Amniotic stem cell (primary cell): ENCODE measurements at places on chromosomes 6 and 20.

GRCh38 chr6:157861814-157862213 is 38.8 kb downstream of the SNX9 start:
- DNase-seq: no peak

- DNase-seq: no peak
Observed at GRCh38 chr20:17444091-17444490, 87.1 kb downstream of the BFSP1 start.

GRCh38 chr6:47759364-47759763 is 22.5 kb upstream of the OPN5 start:
- DNase-seq: no peak

GRCh38 chr6:71289039-71289801 is 609 bp downstream of the OGFRL1 start:
- no peak for DNase-seq

- no peak for DNase-seq
Observed at GRCh38 chr6:16648003-16648402, 113.3 kb downstream of the ATXN1 start.

DNA sequence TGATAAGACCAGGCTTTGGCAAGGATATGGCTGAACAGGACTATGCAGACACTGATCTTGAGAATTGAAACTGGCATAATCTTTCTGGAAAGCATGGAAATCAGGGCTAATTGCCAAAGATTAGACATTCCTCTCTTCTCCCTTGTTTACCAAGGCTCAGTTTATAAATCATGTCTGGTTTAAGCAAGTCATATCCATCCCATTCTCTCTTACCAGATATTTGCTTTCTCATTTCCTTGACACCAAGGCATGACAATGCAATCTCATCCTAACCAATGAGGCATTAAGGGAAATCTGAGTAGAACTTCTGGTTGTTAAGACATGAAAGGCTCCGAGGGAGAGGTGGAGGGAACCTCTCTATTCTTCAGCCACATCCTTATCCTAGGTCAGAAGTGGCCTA is 110.3 kb upstream of the CEP85L start:
- no peak for DNase-seq

- DNase-seq: no peak
Observed at GRCh38 chr6:130717657-130718056, 109.5 kb upstream of the SMLR1 start.

DNA sequence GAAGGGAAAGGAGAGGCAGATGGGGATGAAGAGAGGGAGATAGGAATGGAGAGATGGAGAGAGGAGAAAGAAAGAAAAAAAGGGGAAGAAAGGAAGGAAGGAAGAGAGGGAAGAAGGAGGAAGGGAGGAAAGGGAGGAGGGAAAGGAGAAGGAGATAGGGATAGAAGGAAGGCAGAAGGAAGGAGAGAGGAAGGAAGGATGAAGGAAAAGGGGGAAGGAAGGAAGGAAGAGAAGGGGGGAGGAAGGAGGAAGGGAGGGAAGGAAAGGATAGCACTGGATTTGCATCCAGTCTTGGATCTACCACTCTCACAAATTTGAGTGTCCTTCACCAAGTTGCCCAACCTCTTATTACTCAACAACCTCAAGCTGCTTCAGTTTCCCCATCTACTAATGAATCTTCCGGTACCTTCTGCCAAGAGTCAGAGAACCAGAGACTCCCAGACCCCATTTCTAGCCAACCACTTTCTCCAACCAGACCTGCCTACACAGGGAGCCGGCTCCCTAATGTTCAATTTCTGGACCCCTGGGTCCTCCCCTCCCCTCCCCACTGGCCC is 79.7 kb upstream of the FOXP4 start:
- DNase-seq: no peak

- peak; percentile 14 for DNase-seq
Observed at GRCh38 chr6:79466207-79466834, 70.9 kb downstream of the LCA5 start.

DNA sequence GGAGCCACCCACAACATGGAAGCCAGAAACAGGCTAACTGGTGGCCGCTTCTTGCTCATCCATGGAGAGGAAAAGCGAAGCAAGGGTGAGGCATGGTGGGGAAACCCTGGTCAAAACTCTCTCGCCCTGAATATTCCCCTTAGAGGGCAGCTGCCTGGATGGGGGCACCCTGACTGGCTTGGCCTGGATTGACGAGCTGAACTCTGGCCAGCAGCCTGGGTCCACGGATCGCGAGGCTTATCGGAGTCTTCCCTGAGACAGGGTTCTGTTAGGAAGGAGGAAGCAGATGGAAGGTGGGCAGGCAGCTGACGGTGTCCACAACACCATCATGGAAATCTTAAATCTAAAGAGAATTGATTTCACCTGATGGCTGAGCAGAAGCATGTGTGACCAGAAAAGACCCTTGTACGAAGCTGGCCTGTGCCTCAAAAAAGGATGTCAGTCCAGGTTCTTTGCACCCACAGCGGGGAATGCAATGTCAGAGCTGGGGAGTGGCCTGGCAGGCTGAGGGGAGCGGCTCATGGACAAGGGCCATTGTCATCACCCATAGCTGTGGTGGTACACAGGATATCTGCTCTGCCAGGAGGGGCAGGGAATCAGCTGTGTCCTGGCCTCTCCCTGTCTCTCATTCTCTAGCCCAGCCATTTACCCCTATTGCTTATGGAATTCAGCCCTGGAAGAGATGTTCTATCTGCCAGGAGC is 109.4 kb upstream of the SNX9 start:
- DNase-seq: no peak

DNA sequence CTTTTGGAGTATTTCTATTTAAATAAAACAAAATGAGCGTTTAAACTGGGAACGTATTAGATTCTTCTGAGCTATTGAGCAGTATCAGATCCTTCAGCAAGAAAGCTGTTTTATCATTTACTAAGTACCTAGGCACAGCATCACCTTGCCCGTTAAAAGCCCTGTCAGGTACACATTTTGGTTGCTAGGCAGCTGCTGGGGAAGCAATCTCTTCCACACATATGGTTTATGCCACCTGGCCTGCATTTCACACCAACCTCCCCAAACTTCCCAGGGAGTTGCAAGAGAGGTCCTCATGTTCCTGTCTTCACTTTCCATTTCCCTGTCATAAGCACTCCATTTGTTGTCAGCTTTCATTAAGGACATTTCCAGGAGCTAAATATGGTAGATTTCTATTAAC is 400.1 kb downstream of the PLCB1 start:
- no peak for DNase-seq

- no peak for DNase-seq
Observed at GRCh38 chr6:27280540-27281000, 31.5 kb downstream of the POM121L2 start.

DNA sequence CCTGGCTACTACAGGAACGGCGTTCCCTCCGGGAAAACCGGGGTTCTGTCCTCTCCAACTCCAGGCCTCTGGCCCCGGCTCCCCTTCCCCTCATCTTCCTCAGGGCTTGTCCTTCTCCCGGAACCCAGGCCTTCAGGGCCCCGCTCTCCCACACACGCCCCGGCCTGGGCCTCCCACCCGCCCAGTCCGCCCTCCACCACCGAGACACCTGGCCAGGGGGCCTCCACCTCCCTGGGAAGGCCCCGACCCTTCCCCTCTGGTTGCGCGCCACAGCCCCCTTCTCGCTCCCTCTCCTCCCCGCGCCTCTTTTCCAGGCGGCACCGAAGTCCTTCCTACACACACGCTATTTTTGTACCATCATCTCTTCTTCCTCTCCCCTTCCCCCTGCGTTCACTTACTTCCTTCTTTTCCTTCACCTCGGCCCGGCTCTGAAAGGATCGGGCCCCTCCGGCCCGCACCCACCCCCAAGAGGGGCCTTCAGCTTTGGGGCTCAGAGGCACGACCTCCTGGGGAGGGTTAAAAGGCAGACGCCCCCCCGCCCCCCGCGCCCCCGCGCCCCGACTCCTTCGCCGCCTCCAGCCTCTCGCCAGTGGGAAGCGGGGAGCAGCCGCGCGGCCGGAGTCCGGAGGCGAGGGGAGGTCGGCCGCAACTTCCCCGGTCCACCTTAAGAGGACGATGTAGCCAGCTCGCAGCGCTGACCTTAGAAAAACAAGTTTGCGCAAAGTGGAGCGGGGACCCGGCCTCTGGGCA is 1.3 kb upstream of the SIRPA start:
- DNase-seq: no peak

DNA sequence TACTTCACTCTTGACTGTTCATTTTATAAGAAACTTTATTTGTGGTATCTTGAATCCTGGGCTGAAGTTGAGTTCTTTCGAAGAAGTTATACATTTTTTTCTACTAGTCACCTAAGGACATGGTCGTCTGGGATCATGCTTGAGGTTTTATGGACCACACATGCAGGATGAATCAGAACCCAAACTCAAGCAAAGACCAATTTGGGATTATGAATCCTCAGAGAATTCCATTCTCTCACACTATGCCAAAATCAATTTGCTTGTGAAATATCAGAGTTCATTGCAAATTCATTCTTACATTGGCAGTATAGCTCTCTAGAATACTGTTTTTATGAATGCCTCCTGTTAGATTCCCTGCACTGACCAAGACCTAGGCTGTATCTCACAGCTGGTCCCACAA is 114.3 kb upstream of the HDAC2 start:
- DNase-seq: peak; percentile 12

DNA sequence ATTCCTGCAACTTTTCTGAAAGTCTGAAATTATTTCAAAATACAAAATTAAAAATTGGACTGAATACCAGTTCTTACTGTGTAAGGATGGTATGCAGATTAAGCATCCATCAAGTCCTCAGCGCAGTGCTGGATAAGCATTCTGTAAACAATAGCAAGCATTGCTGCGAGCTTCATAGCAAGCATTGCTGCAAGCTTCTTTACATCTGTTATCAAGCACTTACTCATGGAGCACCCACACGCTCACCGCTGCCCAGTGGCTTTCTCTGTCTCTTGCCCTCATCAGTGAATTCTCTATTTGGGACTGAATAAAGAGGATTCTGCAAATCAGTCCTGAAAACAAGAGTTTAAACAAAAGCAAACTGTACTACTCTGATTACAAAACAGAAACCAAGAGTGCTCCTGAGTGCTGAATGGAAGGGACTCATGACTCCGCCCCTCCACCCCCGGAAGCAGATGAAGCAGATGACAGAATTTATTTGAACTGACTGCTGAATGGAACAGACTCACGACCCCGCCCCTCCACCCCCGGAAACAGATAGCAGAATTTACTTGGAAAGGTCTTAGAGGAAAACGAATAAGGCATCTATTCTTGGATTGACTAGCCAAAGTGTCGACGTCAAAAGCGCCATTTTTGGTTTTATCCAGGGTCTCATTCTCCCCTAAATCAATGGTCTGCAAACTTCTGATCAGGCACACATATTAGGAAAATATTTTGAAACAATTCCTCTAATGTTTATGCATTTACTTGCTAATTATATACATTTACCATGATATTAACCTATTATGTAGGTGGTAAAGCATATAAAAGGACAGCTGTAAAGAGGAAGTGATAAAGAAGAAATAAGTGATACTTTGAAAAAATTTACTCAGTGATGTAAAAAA is 22.1 kb upstream of the EYA2 start:
- no peak for DNase-seq

- no peak for DNase-seq
Observed at GRCh38 chr20:53343448-53343847, 250.2 kb downstream of the ZNF217 start.

- DNase-seq: no peak
Observed at GRCh38 chr6:163501026-163501425, 86.5 kb downstream of the QKI start.

- no peak for DNase-seq
Observed at GRCh38 chr6:168318579-168319278, 848 bp downstream of the DACT2 start.

GRCh38 chr6:4129446-4129845 is 5.9 kb downstream of the ECI2 start:
- DNase-seq: no peak

DNA sequence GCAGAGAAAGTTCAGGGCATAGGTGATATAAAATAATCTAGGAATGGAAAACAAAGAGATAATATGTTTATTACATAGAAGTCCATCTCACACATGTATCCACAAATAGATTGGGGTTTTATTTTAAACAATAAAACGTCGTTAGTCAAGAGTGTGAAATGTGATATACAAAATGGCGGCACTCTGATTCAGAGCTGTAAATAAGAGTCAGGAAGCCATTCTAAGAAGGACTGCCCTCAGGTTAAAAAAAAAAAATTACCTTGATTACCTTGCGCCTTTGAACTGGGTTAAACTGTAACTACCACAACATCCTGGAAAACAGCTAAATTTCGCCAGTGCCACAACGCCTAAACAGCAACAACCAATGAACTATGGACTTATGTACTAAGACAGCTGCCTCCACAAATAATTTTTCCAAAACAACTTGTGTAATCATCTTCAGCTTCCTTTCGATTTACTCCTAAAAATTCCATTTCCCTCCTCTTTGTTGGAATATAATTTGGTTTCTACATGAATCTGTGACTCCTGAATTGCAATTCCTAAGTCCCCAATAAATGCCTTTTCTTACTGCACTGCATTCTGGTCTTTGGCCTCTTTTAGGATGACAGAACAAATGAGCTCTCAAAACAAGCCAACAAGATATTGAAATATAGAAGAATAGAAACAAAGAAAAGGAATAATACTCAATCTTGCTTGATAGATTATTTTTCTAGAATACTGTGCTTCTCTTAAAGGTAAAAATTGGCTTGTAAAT is 1019.5 kb upstream of the MAP3K7 start:
- no peak for DNase-seq

- DNase-seq: no peak
Observed at GRCh38 chr6:52552278-52552643, 24.6 kb downstream of the TRAM2 start.

GRCh38 chr6:33641144-33641543 is 20.0 kb downstream of the ITPR3 start:
- DNase-seq: no peak

GRCh38 chr6:152124429-152125074 is 317.1 kb downstream of the ESR1 start:
- peak; percentile 38 for DNase-seq

GRCh38 chr20:57507477-57507876 is 17.5 kb downstream of the CTCFL start:
- DNase-seq: no peak

GRCh38 chr20:51579137-51579536 is 36.6 kb upstream of the NFATC2 start:
- peak; percentile 7 for DNase-seq

GRCh38 chr6:134060491-134061106 is 8.2 kb upstream of the SLC2A12 start:
- peak; percentile 43 for DNase-seq

GRCh38 chr6:88548891-88549505 is 382.9 kb upstream of the CNR1 start:
- DNase-seq: no peak
